ENCODE measurements at places on chromosomes 13 and 19.

DNA sequence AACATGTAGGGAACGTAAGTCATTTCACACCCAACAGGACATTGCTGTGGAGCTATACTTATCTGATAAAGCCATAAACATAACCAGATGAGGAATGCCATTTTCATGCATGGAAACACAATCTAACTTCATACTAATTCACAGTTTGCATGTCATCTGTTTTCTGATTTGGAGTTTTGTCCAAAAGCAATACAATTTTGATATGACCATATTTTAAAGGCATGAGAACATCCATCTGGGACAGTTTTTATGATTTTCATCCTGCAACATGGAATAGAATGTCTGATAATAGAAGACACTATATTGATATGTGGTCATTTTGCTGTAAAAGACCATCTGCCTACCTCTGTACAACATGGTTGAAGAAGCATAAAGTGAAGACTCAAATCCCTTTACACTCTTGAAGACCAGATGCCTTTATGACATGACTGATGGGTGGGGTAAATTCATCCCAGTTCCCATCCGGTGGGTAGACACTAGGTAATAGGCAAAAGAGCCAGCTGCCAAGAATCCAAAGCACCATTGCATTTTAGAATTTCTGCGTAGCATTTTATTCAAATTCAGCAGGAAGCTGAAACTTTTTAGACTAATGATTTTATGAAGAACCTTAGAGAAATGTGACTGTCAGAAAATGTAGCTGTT lies 309.8 kb downstream of the LMO7 start:
- no peak for DNase-seq

GRCh38 chr19:46279177-46279576 lies 17.7 kb upstream of the HIF3A start:
- no peak for DNase-seq

DNA sequence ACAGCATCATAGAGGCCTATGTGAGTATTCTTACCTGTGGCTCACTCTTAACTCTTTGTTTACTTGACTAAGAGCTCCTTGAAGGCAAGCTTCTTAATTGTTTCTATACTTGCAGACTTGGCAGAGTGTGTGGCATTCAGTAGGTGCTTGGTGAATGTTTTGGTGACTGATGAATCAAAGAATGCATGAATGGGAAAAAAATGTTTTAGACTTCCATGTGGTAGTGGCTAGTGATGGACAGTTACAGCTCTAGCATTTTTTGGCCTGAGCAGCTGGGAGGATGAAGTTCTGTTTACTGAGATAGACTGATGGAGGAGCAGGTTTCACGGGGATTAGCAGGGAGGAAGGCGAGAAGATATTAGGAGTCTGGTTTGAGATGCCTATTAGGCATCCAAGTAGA lies 13.6 kb downstream of the HAS1 start:
- DNase-seq = no peak

DNA sequence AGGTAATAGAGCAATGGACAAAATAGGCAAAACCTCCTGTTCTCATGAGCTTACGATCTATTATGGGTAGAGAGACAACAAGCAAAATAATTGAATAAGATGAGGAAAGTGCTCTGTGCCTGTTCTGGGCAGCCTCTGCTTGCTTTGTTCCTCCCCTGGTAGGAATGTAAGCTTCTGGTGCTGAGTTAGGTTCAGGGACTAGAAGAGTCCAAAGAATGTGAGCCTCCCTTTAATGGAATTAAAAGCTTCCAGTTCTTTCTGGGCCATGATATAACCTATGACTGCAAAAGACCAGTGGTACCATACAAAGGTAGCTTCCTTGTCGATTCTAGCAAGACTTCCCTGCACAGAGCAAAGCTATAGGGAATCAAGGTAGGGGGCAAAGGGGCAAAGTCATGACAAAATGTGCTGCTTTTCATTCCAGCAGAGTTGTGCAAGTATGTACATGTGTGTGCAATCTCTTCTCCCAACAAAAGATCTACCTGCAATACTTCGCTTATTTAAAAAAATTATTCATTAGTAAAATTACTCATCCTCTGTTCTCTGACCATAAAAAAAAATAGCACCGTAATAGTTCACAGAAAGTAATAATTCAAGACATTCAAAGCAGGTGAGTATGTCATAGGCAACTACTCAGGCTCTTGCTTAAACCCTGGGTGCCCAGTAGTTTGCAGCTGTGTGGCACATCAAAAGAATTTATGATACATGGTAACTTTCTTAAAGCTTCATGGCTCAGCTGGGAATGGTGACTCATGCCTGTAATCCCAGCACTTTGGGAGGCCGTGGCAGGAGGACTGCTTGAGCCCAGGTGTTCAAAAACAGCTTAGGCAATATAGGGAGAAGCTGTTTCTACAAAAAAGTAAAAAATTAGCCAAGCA lies 21.4 kb downstream of the ACOD1 start:
- no peak for DNase-seq

GRCh38 chr13:96444676-96445075 lies 354.8 kb downstream of the HS6ST3 start:
- DNase-seq = no peak

- DNase-seq = no peak
Observed at GRCh38 chr13:30997697-30998096, 65.2 kb downstream of the TEX26 start.

DNA sequence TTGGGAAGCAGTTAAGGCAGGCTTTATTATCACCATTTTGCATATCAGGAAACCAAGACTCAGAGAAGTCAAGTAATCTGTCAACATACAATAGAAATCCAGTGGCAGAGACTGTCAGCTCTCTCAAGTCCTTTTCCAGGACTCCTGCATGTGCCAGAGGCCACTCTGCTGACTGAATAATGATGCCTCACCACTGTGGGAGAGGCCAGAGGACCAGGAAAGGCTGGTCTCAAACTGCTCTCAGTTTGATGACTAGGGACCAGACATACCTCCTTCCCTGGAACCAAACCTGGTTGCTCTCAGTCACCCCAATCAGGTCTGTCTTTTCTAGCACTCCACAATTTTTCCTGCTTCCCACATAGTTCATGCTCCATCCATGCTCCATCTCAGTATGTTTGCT lies 8.0 kb downstream of the RNASEH2B start:
- DNase-seq = no peak

DNA sequence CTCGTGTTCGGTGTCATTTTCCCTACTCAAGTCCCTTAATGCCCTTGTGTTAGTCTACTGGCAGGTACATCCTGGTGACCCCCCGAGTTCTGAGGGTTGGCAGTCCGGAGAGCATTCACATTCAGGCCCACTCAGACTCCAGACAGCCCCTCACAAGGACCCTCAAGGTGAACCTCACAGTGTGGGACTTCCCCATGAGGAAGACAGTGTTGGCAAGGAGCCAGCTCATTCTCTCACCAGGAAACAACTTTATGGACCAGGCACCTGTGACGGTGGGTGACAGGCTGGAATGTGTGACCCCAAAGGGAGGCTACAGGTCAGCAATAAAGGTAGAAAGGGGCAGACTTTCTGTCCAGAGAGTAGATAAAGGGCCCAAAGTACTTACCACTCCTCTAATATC lies 24.5 kb downstream of the RDH8 start:
- no peak for DNase-seq

- no peak for DNase-seq
Observed at GRCh38 chr19:47473336-47473735, 1.6 kb upstream of the SLC8A2 start.

DNA sequence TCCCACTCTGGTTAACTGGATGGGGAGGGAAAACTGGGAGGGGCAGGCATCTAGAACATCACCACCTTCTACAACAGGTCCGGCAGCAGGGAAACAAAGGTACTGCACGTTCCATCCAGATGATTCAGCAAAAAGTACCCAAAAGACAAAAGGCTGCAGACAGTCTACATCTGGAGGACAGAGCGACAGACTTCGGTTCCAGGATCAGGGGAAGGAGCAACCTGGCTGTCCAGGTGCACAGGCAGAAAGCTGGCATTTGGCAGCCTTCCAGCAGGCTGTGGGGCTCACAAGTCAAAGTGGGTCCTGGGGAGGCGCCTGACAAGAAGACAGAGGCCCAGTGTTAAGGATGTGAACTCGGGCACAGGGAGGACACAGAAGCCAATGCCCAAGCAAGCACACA lies 202.9 kb downstream of the SUCLA2 start:
- no peak for DNase-seq

DNA sequence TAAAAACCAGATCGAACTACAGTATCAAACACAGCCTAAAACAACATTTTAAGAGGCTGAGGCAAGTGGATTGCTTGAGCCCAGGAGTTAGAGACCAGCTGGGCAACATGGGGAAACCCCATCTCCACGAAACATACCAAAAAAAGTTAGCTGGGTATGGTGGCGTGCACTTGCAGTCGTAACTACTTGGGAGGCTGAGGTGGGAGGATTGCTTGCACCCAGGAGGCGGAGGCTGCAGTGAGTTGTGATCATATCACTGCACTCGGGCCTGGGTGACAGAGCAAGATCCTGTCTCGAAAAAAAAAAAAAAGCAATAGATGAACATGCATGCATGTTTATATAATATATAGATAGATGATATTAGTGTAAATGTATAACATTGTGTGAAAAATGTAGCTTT lies 5.2 kb upstream of the MRPS31 start:
- DNase-seq = no peak

- DNase-seq = no peak
Observed at GRCh38 chr13:95146486-95146885, 154.8 kb downstream of the ABCC4 start.

- DNase-seq = no peak
Observed at GRCh38 chr19:48154003-48154402, 16.1 kb downstream of the LIG1 start.

DNA sequence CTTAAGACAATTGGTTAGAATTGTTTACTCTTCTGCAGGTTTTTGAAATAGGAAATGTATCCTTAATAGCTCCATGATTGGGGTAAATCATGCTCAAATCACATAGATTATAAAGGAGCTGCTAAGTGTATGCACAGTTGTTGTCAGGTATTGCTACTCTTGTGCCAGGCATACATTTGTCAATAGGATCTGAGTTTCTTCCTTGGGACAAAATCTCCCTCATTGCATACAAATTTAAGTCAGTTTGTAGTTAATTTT lies 109.3 kb upstream of the MLNR start:
- DNase-seq = no peak

DNA sequence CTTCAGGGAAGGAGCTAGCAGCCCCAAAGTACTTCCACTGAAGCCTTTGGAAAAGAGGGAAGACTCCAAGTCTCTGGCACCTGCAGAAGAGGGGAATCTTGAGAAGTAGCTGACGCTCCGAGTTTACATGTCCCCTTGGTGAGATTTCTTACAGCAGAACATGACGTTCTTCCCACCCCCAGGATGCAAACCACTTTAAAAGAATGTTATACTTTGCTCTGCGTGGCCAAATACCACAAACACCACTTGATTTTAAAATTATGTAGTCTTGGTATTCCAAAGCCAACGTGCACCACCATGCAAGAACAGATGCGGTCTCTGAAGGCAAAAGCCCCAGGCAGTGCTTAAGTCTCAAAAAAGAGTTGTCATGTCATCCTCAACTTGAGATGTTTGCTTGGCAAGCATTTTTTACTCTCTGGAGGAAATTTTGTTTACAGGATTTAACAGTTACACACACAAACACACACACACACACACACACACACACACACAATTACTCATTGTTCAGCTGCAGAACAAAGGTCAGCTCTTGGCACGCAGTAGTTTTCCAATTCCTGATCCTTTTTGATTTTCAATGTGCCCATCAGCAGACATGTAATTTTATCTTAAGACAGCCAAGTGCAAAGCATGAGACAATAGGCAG lies 106.1 kb downstream of the RGCC start:
- DNase-seq = peak; percentile 86

DNA sequence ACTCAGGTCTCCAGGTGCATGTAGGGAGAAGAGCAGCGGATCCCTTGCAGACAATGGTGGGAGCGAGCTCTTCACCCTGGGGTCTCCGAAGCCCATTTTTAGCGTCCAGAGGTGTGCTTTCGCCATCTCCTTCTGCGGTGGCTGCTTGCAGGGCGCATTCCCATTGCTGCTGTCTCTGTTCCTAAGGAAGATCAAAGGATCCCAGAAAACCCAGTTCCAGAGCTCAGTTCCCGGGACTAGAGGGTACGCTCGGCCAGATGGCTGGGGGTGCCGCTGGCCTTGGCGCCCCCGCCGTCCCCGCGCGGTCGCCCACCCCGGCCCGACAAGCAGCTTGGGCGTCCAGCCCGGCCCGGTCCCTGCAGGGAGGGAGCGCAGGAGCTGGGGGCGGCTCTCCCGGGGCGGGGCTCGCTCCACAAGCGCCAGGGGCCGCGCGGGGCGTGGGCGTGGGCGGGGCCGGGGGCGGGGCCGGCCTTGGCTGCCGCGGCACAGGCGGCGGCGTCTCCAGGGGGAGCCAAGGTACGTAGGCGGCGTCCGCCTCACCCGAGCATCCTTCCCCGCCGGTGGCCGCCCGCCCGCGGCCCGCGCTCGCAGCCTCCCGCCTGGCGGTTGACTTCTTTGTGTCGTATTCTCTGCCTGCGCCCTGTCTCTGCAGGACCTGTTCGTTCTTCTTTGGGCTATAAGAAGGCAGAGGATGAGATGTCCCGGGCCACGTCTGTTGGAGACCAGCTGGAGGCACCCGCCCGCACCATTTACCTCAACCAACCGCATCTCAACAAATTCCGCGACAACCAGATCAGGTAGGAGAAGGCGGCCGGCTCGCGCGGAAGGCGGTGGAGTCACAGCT lies 96.8 kb downstream of the ATP8A2 start:
- no peak for DNase-seq

DNA sequence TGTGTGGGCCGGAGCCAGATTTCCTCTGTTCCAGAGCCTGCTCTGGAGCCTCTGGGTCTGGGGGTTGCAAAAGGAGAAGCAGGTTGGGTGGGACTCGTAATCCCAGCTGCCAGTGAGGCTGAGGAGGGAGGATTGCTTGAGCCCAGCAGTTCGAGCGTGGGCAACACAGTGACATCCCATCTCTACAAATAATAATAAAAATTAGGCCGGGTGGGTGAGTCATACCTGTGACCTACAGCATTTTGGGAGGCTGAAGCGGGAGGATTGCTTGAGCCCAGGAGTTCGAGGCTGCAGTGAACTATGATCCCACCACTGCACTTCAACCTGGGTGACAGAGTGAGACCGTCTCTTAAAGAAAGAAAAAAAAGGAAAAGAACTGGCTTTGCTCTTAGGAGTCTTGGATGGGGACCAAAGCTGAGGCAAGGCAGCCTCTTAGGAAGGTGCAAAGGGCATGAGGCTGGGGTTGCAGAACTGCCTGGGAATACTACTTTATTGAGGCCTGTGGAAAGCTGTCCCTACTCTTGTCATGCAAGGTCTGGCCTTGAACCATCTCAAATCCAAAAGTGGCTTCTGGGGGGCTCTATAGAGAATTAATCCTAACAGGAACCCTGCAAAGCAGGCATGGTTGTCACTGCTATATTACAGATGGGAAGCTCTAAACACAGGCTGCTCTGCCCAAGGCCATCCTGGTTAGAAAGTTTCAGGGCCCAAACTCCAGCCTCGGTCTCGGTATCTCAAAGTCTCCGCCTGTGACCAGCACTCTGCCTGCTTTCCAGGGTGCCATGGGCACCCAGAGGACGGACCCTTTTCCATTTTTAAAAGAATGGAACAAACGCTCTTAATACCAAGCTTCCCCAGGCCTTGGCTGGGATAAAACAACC lies 880 bp upstream of the C19orf12 start:
- DNase-seq = no peak

All from posterior cingulate gyrus (tissue), 11 donors.